Stimulated activated CD8-positive, alpha-beta memory T cell treated with anti-CD3 and anti-CD28 coated beads, Interleukin-4, amount 100 ng/mL, for 4 hours (primary cell): ENCODE measurements at places on chromosomes 3 and 15.

- DNase-seq = no peak
Measured at GRCh38 chr15:98900356-98900755, 107.2 kb downstream of the PGPEP1L start.

DNA sequence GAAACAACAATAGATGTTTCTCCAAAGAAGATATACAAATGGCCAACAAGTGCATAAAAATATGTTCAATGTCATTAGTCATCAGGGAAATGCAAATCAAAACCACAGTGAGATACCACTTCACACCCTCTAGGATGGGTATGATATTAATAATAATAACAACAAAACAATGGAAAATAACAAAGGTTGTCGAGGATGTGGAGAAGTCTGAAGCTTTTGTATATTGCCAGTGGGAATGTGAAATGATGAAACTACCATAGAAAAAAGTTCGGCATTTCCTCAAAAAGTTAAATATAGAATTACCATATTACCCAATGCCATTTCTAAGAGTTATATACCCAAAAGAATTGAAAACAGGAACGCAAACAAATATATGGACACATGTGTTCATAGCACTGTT, 10.8 kb downstream of the BHLHE40 start:
- no peak for DNase-seq

DNA sequence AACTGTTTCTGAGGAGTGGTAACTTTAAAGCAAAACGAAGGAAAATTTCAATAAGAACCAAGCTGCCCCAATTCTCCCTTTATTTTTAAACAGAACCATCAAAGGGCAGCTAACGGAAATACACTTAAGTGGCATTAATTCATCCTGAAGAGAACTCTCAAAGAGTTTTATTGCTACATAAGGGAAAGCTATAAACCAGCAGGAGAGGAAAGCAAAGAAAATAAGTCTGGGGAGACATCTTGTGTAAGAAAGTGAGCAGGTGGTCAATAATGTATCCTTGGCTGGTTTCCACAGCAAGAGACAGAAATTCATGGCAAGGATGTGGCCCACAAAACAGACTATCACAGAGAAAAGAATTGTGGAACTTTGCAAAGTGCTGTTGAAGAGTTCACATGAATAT, 40.0 kb upstream of the CMSS1 start:
- DNase-seq = no peak

GRCh38 chr3:9129365-9129764, 120.1 kb downstream of the SRGAP3 start:
- DNase-seq = no peak

- no peak for DNase-seq
Measured at GRCh38 chr3:155281912-155282311, 11.6 kb downstream of the STRIT1 start.

DNA sequence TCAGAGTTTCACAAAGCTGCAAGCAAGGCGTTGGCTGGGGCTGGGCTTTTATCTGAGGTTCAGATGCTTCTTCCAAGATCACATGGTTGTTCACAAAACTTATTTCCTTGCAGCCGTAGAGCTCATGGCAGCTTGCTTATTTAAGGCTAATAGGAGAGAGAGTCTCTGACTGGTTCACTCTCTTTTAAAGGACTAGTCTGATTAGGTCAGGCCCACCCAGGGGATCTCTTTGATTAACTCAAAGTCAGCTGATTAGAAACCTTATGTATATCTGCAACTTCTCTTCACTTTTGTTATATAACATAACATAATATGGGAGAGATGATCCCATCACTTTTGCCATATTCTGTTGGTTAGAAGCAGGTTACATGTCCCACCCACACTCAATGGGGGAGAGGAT, 99.9 kb upstream of the CCNL1 start:
- no peak for DNase-seq

DNA sequence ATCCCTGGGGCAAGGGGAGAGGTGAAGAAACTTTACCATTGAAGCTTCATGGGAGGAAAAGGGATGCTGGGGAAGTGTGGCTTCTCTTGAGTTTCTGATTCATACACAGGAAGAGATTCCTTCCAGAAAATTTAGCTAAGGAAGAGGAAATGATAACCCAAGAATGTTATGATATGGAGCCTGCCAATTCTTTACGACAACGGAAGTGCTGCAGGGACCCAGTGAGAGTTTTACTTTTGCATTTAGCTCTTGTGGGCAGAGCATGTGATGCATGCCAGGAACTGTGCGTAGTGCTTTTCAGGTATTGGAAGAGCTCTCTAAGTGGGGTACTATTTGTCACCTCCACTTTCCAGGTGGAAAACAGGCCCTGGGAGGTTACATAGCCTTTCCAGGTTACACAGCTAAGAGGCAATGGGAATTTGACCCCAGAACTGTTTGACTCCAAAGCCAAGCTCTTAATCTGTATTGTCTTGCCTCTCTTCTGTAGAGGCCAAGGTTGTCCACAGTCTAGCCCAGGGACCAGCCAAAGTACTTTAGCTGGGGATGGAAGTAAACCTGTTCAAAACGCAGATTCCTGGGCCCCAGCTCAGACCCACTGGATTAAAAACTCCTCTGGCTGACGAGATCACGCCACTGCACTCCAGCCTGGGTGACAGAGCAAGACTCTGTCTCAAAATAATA, 23.0 kb downstream of the CMTM7 start:
- no peak for DNase-seq

DNA sequence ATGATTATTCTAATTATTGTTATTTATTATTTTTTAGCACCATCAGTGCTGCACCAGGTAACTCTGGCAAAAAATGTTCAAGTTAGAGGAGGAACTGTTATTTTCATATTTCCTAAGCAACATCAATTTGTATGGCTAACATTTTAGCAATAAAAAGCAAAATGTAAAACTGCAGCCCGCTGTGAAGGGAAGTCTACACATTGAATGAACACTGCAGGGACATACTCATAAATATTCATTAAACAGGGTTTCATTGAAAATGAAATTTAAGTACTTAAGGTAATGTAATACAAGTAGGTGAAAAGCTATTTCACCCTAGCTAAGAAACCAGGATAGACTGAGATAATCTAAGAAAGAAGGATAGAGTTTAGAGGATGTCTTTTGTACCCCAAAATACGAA, 532.7 kb downstream of the NLGN1 start:
- DNase-seq = no peak

GRCh38 chr3:32239307-32240158, 1.1 kb downstream of the CMTM8 start:
- DNase-seq = no peak

DNA sequence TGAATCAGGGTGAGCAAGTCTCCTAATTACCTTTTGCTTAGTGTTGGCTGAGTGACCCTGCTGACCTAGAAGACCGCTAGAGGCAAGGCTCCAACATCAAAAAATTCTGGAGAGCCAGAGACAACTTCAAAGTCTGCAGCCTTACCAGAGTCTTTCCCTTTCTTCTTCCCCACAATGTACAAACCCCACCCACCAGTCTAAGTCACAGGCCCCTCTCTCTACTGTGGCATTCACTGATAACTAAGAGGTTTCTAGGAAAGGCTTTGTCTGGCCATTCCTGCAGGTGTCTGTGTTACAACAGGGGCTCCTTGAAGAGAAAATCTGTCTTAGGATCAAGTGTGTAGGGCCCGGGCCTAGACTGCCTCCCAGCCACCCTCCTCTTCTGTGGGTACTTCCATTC, 525 bp downstream of the MYH15 start:
- DNase-seq = no peak

DNA sequence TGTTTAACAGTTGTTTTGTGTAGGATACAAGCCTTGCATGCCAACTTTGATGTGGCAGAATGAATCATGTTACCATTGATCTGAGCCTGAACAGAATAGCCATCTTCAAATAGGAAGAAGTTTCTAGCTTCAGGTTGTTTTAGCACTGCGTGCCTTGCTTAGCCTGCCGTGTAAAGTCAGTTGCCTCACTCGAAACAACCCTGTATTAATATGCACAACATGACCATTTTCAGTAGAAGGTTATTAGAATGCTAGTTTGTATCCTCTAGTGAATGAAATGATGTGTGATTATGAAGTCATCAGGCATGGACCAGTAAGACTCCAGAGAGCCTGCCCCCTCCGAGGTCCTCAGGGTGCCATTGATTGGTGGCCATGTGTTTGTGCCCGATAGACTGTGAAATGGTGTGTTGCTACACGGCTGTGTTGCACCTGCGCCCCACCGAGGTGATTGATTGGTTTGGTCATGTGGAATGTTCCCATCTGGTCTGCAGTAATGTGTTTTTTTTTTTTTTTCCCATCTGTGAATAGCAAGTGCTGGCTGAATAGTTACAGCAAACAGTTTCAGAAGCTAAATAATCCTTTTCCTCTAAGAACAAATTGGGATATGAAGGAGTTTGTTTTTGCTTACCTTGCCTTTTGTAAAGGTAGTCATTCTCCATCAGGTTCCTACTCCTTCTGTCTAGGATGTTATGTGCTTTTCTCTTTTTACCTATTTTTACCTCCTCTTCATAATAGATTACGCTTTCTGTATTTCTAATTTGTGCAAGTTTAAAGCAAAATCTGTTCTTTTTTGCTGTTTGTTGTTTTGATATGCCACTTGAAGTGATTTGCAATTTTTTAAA, 214.9 kb downstream of the TCF12 start:
- no peak for DNase-seq

DNA sequence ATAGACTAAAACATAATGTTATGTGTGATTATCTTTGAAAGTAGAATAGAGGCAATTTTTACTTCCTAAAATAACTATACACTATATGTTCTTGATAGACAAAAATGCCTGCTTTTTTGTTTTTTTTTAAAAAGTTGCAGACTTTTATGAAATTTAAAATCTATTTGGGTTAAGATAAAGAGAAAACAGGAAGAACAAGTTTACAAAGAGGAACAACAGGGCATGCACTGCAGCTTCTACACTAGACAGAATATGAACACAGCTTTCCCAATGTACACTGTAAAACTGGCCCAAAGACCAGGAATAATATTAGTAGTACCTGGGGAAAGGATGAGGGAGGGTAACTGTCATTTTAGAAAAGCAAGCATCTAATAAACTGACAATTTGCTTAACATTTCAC, 53.7 kb downstream of the NR1I2 start:
- DNase-seq = no peak

DNA sequence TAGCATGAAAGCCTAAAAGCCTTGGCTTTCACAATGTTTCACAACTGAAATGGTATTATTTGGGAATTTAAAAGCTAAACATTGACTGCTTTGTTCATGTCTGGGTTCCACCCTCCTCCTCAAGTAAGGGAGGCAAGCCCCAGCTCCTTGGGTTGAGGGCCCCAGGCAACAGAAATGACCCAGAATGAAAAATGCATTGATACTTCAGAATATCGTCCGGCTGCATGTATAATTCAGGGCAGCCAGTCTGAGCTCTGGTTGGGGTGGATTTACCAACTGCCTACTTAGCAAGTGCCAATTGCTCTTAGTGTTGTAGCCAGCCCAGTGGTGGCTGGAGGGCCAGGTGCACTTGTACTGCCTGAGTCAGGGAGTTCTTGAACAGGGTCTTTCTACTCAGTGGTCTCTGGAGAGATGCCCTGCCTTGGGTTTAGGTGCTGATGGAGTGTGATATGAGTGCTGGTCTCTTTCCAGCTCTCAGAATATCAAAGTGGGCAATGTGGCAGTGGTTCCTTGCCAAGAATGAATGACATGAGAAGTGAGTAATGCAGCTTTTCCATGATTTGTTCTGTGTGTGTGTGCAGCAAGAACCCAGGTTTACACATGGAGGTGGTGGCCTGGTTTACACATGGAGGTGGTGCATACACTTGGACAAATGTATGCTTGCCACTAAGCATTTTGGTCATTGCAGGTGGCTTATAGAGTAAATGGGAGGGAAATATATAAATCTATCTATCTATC, 40.9 kb upstream of the ADAMTSL3 start:
- DNase-seq = no peak

DNA sequence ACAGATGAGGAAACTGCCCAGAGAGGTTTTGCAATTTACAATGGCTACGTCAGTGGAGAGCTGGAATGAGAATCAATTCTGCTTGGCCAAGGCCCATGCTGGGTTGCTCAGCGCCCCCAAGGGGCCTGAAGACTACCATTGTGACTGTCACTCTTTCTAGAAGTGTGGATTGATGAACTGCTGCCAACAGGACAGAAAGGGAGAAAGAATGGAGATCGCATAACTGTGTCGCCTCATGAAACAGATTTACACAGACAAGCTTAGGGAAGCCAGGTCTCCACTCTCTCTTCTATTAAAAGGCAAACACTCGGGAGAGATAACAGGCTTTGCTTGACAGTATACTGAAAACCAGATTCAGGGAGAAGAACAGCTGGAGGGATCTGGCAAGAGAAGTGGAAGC, 160.0 kb downstream of the STT3B start:
- no peak for DNase-seq

DNA sequence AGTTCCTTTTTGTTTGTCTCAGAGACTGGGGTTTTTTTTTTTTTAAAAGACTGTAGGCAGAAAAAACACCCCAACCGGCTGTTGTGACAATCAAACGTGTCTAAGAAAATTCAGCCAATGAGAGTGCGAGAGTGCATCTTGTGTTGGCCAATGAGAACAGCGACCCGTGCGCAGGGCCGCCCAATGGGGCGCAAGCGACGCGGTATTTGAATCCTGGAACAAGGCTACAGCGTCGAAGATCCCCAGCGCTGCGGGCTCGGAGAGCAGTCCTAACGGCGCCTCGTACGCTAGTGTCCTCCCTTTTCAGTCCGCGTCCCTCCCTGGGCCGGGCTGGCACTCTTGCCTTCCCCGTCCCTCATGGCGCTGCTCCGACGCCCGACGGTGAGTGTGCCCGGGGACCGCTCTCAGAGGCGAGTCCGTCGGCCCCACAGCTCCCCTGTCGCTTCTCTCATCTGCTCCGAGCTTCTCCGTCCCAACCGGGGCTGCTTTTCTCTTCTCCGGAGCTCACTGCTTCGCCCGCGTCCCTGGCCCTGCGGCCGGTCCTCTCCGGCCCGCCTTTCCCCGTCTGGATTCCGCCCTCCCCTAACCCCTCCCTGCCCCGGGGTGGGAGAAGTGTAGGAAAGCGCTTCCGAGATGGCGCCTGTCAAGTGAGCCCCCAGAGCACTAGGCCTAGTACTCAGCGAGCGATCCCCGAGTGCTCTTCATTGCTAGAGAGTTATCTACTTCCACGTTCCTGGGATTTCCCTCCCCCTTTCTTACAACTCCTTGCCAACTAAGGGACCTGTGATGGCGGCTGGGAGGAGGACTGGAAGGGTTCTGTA, at the start of gene CCNB2:
TSS of gene CCNB2 (plus strand) at position 235 of the 821 bp plus-strand sequence. CDS start at position 358, 123 bp downstream.
- DNase-seq = peak; percentile 40
